ENCODE measurements at places on chromosomes 13 and 19.

DNA sequence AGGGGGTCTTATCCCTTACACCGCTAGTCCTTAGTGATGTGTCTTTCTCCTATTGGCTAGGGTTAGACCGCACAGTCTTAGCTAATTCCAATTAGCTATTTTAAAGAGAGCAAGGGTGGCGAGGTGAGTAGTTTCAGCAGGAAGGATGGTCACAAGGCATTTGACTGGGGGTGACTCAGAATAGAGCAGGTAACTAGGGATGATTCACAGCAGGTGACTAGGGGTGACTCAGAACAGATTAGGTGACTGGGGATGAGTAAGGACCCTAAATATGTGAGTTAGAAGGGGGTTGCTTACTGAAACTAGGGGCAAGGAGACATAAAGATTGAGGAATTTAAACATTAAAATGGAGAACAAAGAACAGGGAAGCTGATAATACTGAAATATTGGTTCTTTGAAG lies 64.3 kb downstream of the ZNF66 start:
- DNase-seq = no peak

GRCh38 chr19:5929625-5930024 lies 15.6 kb downstream of the CAPS start:
- DNase-seq = no peak

GRCh38 chr13:30409886-30410704 lies 12.2 kb upstream of the UBE2L5 start:
- DNase-seq = no peak

GRCh38 chr19:12946731-12947496 lies 1.3 kb downstream of the RAD23A start:
- DNase-seq = no peak

DNA sequence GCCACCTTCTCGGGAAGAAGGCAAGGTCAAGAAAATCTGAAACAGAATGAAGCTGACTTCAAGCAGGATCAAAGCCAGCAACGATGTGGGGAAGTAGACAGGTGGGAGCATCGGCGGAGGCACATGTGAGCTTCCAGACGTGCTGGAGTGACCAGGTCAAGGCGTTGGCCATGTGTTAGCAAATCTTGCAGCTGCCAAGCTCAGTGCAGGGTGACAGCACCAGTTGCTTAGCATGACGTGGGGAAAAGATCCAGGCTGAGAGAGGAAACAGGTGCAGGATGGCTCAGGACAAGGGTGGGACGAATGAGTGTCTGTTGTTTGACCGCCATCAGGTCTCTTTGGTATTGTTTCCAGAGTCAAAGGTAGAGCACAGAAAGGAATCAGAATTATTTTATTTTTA lies 92.3 kb downstream of the TNFSF13B start:
- no peak for DNase-seq

GRCh38 chr13:79837741-79838450 lies 356.9 kb downstream of the NDFIP2 start:
- no peak for DNase-seq

DNA sequence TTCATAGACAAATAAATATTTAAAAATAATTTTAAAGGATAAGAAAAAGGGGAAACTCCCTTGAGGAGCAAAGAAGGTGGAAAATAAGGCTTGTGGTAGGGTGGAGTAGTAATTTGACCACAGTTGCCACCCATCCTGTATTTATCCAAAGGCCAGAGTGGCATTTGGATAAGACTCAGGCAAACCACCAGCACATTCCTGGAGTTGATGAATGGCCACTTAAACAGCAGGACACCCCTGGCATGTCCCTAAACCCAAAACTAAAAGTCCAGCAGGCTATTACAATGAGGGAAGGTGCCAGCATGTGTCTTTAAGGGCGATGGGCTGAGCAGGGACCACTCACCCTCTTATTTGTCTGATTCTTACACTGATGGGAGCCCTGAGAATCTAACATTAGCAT lies 9.8 kb upstream of the FRY start:
- no peak for DNase-seq

DNA sequence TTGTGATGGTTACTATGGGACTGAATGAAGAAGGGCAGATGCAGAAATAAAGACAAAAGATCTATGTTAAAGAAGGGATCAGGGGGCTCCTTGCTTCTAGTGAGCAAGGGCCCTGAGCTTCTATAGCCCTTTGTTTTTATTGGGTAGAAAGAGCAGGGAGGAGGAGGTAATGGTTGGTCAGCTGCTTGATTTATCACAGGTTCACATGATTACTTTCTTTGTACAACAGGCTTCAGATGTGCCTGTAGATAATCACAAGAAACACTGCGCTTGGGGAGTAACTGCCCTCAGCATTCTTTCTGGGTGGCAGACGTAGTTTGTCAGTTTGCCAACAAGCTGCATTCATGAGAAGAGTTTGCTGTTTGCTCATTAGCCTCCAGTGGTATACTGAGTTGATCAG lies 4.8 kb upstream of the ZNF439 start:
- no peak for DNase-seq

GRCh38 chr13:104584481-104584880 lies 1518.3 kb upstream of the SLC10A2 start:
- DNase-seq = no peak

- DNase-seq = no peak
Observed at GRCh38 chr13:45872566-45872965, 21.0 kb upstream of the SIAH3 start.

DNA sequence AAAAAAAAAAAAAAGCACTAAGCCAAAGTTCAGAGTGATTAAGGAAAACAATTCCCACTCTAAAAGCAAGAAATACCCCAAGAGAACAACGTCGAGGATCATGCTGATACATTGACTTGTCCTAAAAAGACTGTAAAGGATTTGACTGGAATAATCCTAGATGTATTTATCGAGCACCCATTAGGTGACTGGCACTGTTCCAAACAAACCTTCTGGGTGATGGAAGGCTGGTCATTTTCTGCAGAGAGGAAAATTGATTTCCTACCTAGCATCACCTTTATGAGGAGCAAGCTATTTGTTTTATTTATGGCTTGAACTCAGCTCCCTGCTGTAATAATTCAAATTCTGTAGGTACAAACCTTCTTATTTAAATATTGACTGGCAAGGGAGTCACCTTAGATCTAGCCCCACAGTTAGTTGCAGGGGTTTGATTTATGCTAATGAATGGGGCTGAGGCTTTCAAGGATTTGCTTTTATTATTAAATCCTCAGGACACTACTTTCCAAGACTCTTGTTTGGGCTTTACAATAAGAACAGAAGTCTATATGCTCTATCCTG lies 471.0 kb downstream of the OLFM4 start:
- no peak for DNase-seq

DNA sequence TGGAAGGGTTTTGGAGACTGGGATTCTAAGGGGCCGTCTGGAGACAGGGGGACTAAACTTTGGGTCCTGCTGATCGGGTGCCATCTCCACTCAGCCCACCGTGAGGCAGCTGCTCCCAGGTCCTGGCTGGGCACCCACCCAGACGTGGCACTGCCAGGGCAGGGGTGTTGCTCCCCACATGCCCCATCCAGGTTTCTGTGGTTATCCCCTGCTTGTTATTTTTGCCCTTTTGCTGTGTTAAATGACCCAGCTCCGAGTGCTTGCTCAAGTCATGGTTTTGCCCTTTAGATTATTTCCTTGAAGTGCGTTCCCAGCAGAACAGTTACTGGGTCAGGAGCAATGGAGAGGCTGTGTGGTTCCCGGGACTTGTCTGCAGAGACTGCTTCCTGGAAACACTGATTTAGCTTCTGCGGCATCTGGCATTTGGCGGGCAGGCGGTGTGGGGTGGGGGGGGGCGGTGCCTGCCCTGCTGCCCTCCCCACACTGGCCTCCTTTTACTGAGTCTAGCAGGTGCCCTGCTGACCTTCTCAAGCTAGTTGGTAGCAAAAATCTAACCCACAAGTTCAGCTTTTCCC lies 1.9 kb downstream of the RAB11B start:
- peak; percentile 49 for DNase-seq

DNA sequence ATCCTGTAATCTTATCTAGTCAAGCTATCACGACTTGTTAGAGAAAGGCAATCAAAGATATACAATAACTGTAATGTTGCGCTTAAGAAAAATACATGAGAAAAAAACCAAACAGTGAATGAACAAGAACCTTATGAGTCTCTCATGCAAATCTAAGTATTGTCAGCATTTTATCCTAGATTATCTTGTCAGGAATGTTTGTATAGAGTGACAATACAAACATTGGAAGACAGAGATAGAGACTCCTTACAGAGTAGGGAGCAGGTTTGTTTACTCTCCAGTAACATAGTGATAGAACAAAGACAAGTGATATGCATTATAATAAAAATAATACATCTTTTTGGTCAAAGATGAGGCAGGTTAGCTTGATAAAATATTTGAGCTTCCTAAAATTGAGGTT lies 444.8 kb downstream of the SLITRK5 start:
- no peak for DNase-seq

- no peak for DNase-seq
Observed at GRCh38 chr13:111567637-111568036, 247.2 kb downstream of the TEX29 start.

- DNase-seq = peak; percentile 6
Observed at GRCh38 chr19:50835785-50836542, 2.6 kb upstream of the KLK15 start.

DNA sequence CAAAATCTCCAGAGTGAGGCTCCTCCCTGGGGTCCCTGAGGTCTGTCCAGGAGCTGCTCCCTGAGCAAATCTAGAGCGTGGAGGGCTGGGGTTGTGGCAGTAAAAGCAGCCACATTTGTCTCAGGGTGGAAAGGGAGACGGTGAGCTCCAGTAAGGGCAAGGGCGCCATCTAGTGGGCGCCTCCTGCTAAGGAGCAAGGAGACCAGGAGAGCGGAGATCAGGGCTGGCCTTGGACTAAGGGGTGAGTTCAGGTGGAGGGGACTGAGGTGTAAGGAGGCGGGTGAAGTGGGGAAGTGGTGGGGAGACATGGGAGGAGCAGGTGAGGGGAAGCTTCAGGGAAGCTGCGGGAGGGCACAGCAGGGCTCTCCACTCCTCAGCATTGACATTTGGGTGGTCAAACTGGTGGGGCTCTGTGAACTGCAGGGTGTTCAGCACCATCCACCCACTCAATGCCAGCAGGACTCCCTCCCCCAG lies 5.3 kb upstream of the CEACAM21 start:
- peak; percentile 63 for DNase-seq

DNA sequence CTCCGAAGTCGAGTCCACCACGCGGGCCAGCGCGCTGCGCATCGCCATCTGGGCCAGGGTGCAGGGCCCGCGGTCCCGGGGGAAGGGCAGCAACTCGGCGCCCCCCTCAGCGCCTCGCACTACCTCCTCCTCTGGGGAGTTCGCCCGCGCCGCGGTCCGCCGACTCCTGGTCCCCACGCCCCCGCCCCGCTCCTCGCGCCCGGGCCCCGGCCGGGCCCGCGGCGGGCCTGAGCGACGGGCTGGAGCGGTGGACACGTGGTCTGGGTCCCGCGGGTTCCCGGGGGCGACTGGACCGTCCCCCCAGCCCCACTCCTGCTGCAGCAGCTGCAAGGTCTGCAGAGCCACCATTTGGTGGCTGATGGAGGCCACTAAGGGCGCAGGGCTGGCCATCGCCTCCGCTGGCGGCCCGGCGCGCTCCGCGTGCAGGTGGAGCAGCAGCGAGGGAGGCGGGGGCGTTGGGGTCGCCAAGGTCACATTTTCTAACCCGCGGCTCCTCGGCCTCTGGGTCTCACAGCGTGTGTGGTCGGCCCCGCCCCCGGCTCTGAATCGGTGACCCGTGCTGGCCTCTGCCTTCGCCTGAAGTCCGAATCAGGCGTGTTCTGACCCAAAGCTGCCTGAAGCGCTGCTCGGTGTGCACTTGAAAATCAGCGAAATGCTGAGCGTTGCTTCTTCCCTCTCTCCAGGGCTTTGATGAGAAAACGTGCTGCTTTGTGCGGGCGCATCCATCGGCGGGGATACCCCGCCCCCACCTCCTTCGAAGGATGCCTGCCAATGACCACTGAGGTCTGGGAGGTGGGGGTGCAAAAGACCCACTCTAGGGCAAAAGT lies at the start of gene DLEU7:
TSS of gene DLEU7 (minus strand) at position 436 of the 827 bp plus-strand sequence. CDS start at position 390, 46 bp downstream.
- no peak for DNase-seq

DNA sequence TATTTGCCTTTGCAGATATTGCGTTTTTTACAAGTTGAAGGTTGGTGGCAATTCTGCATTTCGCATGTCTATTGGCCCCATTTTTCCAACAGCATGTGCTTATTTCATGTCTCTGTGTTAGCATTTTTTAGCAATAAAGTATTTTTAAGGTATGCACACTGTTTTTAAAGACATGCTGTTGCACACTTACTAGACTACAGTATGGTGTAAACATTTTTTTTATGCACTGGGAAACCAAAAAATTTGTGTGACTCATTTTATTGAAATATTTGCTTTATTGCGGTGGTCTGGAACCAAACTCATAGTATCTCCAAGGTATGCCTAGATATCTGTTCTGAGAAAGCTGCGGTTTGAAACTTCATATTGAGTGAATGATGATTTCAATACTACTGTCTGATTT lies 55.4 kb upstream of the RNF113B start:
- no peak for DNase-seq

DNA sequence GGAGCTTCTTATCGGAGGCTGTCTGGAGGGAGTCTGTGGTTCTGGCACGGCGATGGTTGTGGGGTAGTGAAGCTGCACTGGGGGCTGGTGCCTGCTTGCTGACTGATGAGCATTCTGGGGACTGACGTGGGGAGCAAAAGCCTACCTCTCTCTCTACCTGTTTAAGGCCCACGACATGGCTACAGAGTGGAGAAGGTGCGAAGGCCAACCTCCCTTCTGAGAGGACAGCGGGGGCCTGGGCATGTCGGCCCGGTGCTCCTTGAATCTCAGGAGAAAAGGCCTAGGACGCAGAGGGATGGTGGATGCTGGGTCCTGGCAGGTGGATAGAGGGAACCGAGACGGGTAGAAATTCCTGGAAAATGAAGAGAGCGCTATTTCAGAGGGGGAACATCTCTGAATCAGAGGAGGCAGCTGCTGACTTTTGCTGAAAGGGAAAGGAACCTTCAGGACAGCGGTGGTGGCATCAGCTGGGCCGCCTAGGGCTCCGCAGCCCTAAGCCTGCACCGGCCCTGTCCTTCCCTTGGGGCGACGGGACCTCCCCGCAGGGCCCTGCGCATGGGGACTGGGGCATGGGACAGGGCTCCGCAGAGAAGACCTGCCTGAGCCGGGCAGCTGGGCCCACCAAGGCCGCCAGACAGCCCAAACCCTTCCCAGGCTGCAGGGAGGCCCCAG lies 35.0 kb upstream of the MEDAG start:
- DNase-seq = no peak

DNA sequence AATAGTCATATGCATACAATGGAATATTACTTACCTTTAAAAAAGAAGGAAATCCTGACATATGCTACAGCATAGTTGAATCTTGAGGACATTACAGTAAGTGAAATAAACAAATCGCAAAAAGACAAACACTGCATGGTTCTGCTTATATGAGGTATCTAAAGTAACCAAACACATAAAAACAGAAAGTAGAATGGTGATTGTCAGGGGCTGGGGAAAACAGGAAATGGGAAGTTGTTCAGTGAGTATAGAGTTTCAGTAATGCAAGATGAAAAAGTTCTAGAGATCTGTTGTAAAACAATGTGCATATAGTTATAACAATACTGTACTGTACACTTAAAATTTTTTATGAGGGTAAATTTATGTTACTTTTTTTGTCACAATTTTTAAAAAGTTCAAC lies 219.4 kb downstream of the KLF5 start:
- DNase-seq = no peak

DNA sequence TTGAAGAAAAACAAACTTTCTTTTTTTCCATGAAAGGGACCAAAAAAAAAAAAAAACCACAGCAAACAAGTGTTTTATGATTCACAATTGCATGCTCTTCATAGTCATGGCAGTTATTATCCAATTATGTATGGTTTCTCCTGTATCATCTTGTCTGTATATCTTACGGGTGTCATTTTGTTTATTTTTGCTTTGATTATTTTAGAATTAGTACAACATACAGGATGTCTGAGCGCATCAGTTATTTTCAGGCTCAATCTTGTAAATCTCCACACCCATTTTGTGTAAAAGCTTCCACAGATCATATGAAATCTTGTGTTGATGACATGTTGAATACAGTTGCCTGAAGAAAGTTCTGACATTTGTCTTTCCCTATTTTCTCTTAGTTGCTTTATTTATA lies 280.3 kb downstream of the KLF5 start:
- no peak for DNase-seq
